ENCODE measurements at places on chromosomes 1 and 21. TPM values are rescaled to one million over a fixed set of nuclear protein-coding genes. Genes with fewer than 3 reads are reported as not detected.

DNA sequence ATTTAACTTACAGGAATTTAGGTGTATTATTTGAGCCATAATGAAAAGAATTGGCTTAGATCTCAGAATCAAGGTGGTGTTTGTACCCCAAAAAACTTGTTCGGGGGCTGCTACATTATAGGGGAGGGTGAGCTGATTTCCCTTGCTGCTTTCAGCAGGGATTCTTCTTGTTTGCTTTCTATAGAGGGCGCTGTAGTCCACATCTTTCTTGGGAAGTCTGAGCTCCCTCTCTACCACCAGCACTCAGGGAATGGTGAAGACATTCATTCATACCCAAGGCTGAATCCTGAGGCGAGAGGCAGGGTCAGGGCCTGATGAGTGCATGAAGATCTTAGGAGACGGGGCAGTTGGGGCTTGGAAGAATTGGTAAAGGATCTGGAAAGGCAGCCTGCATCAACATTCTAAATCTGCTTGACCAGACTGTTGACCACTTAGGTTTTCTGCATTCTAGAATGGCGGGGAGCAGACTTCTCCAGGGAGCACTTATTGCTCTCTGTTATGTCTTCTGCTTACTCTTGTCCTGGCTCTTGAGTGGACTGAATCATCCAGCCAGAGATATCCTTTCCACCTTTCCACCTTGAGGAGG lies 18.9 kb downstream of the SPATA46 start:
- H3K4me1 ChIP-seq = no peaks in the 10 kb centered on the region
- no peaks in the 10 kb centered on the region for H3K27me3 ChIP-seq
- peak; percentile 13 for DNase-seq
- no peaks in the 10 kb centered on the region for H3K36me3 ChIP-seq

Gene HMCN1
- total RNA-seq = 0.12 TPM

Gene TNFSF18
- total RNA-seq = not detected

Gene RAB25
- total RNA-seq = 1.3 TPM

Gene PLA2G2A
- total RNA-seq = not detected
